ENCODE measurements at places on chromosomes 12 and 14. TPM values are rescaled to one million over a fixed set of nuclear protein-coding genes. Genes with fewer than 3 reads are reported as not detected.

DNA sequence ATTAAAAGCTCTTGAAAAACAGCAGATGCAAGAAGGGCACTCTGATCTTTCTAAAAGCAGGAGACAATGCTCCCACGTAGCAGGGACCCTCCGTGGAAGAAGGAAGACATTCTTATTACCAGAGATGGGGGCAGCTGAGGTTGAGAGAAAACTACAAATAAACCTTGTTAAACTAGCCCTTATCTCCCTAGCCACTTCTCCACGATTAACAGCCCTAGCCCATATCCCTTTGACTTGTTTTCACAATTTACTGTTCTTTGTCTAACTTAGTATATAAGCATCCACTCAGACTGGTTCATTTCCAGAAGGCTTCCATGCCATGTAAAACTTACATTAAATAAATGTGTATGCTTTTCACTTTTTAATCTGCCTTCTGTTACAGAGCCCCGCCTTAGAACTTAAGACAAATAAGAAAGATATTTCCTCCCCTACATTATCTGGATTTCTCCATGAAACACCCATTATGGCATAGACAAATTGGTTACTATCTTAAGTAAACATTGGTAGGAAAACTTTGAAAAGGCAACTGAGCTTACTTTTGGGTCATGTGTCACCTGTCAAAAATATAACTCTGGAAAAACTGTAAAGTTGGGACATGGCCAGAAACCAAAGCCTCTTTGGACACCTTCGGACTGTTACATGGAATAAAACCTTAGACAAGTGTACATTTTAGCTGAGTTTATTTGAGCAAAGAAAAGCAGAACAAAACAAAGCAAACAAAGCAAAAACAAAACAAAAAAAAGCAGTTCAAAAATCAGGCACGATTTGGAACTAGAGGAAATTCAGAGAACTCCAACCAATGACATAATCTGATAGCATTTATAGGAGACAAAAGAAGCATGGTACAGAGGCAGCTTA, 4.9 kb upstream of the RNASE1 start:
- DNase-seq = no peak

- DNase-seq = no peak
These were observed 167.3 kb downstream of the DACT1 start for GRCh38 chr14:58805057-58805456.

The SPPL3 gene
- 43.0 TPM for total RNA-seq

The IAPP gene
- not detected for total RNA-seq

DNA sequence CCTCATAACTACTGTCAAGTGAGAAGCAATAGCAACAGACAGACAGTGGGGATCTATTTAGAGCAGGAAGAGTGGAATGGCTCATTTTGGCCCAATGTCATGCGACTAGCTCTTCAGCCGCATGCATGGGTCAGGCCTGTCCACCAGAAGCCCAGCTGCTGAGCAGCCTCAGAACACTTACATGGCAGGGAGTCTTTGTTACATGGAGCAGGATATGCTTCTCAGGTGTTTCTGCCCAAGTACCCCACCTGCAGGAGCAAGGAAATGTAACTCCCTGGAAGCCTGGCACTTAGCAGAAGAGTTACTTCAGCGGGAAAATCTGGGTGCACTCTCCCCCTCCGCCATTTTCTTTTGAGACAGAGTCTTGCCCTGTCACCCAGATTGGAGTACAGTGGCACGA, 73.5 kb upstream of the ARHGAP5 start:
- no peak for DNase-seq

GRCh38 chr12:103350116-103350515, 145.7 kb downstream of the C12orf42 start:
- DNase-seq = no peak

The NT5DC3 gene
- 7.1 TPM for total RNA-seq

- DNase-seq = no peak
These were observed 61.5 kb downstream of the IQSEC3 start for GRCh38 chr12:128079-128478.

DNA sequence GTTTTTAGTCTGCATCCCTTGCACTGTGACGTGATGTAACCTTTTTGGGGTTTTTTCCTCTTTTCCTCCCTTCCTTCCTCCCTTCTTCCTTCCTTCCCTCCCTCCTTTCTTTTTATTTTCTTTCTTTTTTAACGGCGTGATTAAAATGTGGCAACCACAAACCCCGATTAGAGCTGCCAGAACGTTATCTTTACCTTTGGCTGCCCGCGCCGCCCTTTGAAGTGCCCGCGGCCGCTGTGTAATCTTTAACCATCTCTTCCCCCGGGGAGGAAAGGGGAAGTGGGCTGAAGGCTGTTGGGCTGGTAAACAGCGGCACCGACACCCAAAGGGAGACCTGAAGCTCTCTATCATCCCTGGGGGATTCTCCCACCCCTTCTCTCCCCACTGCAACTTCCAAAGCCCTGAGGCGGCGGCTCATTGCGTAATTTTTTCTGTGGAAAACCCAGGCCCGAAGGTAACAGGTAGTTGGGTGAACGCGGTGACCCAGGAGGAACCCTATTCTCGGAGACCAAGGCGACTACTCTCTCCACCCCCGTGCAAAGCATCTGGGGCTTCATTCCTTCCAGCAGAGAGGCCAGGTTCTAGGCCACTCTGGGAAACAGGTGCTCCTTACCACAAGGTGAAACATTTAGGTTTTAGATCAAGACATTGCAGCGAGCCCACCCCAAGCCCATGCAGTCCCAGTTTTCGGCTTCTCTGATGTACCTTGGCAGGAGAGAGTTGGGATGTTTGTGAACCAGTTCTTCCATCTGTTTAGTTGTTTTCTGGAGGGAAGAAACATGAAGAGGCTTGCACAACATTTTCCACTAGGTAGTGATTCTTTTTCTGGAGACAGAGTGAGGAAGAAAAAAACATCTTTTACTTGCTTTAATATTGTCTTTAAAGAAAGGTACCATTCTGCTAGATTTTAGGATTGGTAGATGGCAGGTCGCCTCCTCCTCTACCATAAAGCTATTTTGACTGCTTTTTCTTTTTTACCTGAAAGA, 1.5 kb downstream of the LGR5 start:
- no peak for DNase-seq

- no peak for DNase-seq
These were observed 125.9 kb downstream of the CALM1 start for GRCh38 chr14:90522571-90523191.

DNA sequence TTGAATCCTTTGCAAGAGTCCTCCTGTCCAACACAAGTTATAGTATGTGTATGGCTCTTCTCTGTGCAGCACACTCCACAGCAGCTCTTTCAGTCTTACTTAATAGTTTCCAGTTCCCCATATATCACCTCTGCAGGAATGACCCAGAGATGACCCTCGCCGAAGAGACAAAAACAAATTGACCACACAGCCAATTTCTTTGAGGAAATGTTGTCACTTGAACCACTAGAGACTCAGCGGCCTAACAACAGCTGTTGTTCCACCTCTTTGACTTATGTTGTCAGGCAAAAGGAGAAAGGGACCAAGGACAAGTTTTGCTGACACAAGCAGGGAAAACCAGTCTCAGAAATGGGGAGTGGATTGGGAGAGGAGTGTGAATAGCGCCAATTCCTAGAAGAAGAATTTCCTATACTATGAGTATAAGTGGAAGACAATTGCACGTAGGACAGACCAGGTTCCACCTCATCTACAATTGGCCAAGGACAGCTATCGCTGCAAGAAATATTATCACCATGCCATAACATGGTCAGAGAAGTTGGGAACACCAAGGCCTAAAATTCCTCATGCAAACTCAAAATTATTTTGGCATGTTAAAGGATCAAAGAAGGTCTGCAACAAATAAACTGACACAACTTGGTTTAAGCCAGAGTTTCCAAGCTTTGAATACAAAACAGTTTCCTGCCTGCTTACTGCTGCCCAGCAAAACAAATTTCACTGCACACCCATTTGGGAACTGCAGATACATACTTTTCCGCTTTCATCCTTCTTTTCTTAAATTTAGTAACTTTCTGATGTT, 41.7 kb upstream of the ITPR2 start:
- DNase-seq = no peak

- DNase-seq = peak; percentile 33
These were observed 197.2 kb downstream of the CHST11 start for GRCh38 chr12:104653730-104654664.

DNA sequence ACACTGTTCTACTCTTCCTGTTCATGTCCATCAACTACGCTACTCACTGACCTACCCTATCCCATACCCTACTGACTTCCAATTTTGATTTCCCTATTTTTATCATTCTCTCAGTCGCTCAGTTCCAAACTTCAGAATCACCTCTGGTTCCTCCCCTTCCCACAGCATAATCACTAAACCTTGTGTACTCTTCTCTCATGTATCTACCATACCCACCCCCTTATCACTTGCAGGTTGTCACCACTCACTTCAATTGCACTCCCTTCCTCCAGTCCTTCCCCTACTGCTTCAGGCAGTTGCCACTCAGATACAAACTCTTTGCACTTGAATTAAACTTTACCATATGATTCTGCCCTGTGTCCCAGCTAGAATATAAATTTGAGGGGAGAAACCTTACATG, 6.3 kb downstream of the RACGAP1 start:
- DNase-seq = no peak

The PLA2G1B gene
- 1.8 TPM for total RNA-seq

- no peak for DNase-seq
These were observed 10.0 kb upstream of the GPRC5A start for GRCh38 chr12:12881151-12881909.

GRCh38 chr12:108374596-108375320, 35.6 kb upstream of the CMKLR1 start:
- DNase-seq = no peak

DNA sequence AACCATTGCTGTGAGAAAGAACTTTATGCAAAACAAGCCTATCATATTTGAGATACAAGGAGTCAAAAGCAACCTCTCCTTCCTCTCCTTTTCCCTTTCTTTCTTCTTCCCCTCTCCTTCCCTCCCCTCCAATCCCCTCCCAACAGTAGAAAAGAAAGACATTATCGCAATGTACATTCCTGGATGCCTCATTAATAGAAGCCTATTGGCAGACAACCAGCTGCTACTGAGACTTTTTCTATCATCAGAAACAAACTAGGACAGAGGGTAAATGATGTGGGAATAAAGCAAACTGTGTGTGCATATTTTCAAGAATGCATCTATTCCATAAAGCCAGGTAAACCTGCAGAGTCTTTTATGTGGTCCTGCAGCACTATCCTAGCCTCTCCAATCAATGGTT, 237.2 kb downstream of the ITPR2 start:
- no peak for DNase-seq

DNA sequence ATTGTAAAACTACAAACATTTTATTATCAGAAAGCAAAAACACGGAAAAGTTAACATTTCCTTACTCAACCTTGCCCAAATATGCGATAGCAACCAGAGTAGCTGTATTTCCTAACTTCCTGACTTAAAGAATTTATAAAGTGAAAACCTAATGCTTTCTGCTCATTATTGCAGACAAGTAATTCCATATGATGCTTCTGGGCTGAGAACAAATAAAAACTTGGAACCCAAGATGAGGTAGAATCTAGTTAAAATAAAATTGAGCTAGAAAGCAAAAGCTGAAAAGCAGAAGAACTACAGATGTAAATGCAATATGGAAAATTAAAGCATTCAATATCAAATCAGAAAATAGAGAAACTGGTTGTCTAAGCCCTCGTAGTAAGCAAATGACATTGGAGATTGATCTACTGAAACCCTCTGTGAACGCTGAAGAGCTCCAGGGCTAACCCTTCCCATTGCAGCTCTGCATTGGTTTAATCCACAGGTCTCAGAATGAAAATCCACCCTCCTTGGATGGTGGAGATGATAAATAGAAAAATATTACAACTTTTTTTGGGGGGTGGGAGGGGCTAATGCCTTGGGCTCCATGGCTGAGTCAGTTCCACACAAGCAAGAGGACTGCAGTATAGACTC, 40.7 kb downstream of the CORO1C start:
- no peak for DNase-seq

The PTPRO gene
- total RNA-seq = 5.2 TPM

DNA sequence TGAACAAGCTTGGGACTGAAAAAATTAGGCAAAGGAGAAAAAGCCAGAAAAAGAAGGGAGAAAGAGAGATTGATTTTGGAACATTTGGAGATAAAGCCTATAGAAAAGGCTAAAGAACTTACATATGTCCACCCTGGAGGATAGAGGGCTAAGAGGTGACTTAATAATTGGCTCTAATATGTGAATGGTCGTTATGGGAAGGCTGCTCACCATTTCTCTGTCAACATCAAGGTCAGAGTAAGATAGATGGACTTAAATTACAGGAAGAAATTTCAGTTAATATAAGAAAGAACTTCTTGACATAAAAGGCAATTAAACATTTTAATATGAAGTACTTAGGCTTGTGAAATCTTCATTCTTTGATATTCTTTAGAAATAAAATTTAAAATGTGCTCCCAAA, 238.6 kb downstream of the TRHDE start:
- no peak for DNase-seq

GRCh38 chr14:105533391-105533790, 7.0 kb downstream of the TMEM121 start:
- no peak for DNase-seq

GRCh38 chr12:68648179-68648578, 37.5 kb downstream of the RAP1B start:
- no peak for DNase-seq

GRCh38 chr14:68283378-68284123, 464.0 kb downstream of the RAD51B start:
- no peak for DNase-seq

The SYCP3 gene
- not detected for total RNA-seq

DNA sequence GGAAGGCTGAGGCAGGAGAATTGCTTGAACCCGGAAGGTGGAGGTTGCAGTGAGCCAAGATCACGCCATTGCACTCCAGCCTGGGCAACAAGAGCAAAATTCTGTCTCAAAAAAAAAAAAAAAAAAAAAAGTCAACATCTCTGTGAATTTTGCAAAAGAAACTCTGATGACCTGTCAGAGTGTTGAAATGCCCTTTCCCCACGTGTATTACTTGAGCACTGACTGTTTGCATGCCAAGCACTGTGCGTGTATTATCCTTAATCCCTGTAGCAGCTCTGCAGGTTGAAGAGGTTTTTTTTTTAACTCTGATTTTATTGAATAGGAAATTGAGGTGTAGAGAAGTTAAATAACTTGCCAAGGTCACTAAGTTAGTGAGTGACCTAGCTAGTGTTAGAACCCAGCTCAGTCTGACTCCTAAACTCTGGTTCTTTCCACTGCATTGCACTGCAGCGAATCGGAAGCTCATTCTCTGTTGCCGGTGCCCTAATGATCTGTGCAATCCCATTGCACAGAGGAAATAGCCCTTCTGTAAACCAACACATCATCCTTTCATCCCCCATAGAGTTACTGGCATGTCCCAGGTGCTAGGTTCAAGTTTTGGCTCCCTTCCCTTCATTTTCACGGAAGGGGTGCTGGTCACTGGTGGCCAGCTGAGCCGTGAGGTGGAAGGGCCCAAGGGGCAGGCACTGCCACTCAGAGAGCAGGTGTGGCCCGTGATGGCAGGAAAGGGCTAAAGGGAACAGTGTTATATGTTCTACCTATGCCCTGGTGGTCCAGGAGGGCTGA, 122.3 kb downstream of the EML1 start:
- DNase-seq = peak; percentile 28

GRCh38 chr12:109192358-109192757, 76.0 kb downstream of the ACACB start:
- no peak for DNase-seq

The CMA1 gene
- total RNA-seq = 1.4 TPM
